ENCODE measurements at places on chromosomes 3 and 15. TPM values are rescaled to one million over a fixed set of nuclear protein-coding genes. Genes with fewer than 3 reads are reported as not detected.

The KLHL40 gene
- not detected for total RNA-seq

DNA sequence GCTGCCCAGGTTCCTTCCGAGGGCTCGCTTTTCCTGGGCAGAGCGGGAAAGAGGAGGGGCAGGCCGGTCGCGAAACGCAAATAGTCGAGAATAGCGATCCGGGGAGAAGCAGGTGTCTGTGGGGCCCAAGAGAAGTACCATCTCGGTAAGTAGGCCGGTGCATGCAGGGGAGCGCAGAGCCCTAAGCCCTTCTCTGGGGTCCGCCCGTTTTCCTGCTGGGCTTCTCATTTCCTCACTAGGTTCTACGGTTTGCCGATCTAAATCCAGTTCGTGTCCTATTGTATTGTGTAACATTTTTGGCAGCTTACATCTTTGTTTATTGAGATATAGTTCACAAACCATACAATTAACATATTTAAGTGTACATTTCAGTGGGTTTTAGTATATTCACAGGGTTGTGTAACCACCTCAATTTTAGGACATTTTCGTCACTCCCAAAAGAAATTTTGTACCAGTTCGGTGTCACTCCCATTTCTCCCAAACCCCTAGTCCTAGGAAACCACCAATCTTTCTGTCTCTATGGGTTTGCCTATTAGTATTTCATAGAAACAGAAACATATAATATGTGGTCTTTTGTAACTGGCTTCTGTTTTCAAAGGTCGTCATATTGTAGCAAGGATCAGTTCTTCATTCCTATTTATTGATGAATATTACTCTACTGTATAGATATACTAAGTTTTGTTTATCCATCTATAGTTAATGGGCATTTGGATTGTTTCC, 6.8 kb upstream of the TRIM69 start:
- DNase-seq, result no peak

The CCR9 gene
- not detected for total RNA-seq

DNA sequence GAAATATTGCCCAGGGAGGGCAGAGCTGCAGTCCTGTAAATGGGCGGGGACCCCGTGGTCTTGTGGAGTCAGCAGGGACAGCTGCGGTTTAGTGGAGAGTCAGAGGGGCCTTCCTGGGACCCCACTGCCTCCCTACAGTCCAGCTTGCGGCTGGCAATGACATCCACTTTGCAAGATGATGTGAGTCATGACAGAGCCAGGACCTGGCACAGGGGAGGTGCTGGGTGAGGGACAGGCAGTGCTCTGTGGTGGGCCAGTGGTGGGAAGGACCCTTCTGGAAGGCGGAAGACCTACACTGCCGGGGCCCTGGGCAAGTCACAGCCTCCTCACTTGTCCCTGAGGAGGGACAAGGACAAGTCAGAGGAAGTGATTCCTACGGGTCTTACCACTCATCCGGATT, 17.8 kb downstream of the APBA2 start:
- no peak for DNase-seq

DNA sequence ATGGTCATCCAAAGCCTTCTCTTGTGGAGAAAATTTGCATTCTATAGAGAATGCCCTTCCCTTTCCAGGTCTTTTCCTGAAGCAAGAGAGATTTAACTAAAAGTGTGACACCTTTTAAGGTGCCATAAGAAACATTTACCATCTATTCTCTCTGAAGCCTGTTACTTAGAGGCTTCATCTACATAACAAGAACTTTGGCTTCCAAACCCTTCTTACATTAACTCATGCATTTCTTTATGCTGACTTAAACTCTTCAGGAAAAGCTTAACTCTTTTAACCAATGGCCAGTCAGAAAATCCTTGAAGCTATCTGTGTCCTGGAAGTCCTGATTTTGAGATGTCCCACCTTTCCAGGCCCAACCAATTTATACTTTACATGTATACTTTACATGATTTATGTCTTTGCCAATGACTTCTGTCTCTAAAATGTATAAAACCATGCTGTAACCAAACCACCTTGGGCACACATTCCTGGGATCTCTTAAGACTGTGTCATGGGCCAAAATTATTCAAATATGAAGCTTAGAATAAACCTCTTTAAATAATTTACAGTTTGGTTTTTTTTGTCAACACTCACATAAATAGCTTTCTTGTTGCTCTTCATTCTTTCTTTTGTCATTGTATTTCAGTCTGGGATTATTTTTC, 472.6 kb upstream of the NECTIN3 start:
- DNase-seq, result no peak

DNA sequence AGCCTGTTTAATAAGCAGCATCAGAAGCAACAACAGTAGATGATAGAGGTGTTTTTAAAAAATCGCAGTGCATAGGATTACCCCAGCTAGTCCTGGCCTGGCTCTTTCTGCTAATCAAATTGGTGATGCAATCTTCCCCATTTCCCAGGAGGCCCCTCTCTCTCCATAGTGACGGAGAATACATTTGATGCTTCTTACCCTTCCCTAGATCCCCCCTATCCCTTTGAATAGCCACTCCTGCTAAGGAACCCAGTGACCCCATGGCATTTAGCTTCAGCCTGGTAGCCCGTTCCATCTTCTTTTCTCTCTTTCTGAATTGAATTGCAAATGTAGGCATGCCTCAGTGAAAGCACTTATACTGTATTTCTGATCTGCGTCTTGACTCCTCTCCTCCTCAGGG, 223.6 kb upstream of the GAP43 start:
- no peak for DNase-seq

All from H9 (cell line).